ENCODE measurements at places on chromosomes 6 and 20.

GRCh38 chr6:31690231-31691077, 9.6 kb upstream of the LY6G5C start:
- no peak for DNase-seq

DNA sequence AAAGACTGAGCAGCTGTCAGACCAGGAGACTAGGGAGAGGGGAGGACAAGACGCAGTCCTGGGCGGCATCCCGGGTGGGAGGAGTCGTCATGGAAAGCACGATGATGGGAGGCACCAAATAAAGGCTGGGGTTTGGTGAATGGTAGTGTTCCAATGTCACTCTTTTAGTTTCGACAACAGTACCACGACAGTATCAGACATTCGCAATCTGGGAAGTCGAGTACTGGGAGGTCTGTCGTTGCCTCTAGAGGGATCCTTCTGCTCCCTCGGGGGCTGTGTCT, 32.1 kb downstream of the PSMG4 start:
- no peak for DNase-seq

DNA sequence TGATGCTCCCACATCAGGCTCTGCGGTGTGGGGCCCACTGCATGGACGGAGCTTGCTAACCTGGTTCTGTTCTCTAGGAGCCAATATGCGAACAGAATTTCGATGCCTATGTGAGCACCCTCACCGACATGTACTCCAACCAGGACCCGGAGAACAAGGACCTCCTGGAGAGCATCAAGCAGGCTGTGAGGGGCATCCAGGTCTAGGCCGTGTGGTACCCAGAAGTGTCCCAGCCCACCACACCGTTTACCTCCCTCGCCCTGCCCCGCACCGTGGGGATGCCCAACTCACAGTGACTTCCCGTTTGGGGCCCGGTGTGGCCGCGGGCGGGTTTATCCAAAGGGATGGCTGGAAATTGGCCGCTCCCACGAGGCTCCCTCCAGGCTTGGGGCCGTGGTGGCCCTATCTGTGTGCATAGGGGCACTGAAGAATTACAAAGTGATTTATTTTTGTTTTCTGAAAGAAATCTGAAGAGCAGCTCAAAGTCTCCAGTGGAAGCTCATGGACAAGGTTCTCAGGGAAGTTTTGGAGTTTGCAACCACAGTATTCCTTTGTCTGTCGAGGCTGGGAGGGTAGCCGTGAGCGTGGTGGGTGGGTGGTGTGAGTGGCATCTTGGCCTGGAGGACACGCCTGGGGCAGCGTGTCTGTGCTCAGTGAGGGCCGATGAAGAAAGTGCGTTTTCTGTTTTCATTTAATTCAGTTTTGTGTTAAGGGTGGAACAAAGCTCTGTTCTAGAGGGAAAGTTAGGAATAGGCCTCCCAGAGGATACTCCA, 15.1 kb upstream of the PCMTD2 start:
- no peak for DNase-seq

GRCh38 chr20:6637160-6637579, 130.3 kb upstream of the BMP2 start:
- DNase-seq, result no peak

- DNase-seq, result no peak
Observed at GRCh38 chr6:149895833-149896271, 2.1 kb downstream of the RAET1E start.

- DNase-seq, result no peak
Observed at GRCh38 chr6:154537511-154538325, 27.2 kb upstream of the CNKSR3 start.

DNA sequence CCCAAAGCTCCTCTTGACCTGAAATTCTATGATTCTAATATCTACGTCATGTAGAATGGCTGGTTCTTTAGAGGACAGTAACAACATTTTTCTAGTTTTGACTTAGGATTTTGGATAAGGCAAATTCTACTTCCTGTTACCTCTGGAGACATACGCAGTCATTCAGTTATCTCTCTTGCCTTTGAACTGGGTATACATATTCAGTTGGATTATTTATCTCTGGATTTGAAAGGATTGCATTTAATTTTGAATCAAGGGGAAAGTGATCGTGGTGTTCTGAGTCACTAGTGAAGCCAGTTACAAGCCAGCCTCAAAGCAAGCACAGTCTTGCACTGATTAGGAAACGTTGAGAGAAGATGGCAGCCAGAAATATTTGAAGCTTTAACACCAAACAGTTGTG, 35.3 kb upstream of the BCAS1 start:
- no peak for DNase-seq

DNA sequence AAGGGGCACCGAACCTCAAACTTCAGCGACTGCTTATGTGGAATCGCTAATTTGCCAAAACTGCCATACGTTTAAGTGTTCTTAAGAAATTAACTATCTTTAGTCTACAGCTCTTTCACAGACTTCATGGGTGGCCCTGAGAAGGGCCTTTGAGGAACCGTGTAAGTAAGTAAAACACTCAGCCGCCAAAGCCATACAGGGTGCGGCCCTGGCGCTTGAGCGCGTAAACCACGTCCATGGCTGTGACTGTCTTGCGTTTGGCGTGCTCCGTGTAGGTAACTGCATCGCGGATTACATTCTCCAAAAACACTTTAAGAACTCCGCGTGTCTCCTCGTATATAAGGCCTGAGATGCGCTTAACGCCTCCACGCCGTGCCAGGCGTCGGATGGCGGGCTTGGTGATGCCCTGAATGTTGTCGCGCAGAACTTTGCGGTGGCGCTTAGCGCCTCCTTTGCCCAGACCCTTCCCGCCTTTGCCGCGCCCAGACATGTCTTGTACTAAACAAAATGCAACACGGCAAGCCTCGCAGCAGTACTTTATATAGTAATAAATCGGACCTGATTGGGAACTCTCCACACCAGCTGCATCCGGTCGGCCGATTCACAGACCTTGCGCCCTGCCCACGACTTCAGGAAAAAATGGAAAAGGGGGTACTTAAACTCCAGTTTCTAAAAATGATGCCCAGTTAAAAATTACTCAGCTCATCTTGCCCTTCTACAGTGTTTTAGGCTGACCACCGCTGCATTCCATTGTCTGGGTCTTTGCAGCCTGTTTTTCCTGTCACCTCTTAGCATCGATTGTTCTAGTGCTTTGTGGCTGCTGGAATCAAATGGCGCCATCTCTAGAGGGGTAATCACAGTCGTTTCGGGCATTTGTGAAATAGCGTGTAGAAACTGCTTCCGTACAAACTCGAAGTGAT, 38.9 kb downstream of the OR2B2 start:
- peak; percentile 64 for DNase-seq

GRCh38 chr6:34414999-34415858, 10.6 kb downstream of the RPS10 start:
- DNase-seq, result peak; percentile 23

DNA sequence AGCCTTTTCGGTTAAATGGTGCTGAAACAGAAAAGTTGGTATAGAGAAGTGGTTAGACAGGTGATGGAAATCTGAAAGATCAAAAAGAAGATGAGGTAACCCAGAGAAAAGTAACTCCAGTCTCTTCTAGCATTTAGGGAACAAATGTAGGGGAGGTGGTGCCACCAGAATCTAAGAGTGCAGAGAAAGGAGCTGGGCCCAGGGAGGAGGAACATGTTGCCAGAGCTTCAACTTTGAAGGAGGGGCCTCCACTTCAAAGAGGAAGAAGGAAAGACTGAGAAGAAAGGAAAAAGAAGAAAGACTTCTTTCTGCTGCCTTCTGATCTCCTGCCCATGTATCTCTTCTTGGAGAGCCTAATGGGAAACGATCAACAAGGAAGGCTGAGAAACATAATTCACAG, 23.5 kb upstream of the ATRN start:
- no peak for DNase-seq

GRCh38 chr6:54920628-54921027, 74.1 kb downstream of the FAM83B start:
- no peak for DNase-seq

GRCh38 chr6:143245656-143246055, 185.0 kb downstream of the AIG1 start:
- DNase-seq, result no peak

DNA sequence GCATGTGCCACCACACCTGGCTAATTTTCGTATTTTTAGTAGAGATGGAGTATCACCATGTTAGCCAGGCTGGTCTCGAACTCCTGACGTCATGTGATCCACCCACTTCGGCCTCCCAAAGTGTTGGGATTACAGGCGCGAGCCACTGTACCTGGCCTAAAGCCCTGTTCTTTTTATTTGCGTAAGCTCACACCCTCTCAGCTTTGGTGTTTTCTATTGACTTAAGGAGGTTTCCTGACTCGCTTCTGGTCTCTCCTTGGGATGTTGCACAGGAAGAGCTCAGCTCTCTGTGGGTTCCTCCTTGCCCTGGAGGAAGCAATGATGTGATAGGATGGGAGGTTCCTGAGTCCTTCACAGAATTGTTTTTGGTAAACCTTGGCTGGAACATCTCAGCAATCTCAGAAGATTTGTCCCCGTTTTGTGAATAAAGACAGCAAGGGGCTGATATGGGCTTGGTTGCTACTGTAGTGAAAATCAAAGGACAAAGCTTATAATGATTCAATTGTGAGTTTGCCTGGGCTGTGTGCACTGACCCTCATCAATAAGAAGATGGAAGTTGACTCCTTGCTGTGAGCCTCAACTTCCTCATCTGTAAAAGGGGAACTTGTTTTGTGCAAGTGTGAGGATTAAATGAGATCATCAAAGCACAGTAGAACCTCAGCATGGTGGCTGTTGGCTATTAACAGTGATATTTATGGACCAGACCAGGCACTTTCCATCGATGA, 27.0 kb downstream of the TOX2 start:
- no peak for DNase-seq

GRCh38 chr20:41631826-41632225, 13.6 kb upstream of the CHD6 start:
- DNase-seq, result no peak

GRCh38 chr6:43170417-43170930, 595 bp upstream of the SRF start:
- no peak for DNase-seq

GRCh38 chr6:129014302-129014701, 131.4 kb downstream of the LAMA2 start:
- DNase-seq, result no peak

- DNase-seq, result no peak
Observed at GRCh38 chr6:139539852-139540251, 165.4 kb upstream of the CITED2 start.

- DNase-seq, result no peak
Observed at GRCh38 chr20:22805219-22805618, 220.8 kb upstream of the FOXA2 start.

GRCh38 chr6:117264369-117264691, 1.0 kb upstream of the VGLL2 start:
- DNase-seq, result no peak

DNA sequence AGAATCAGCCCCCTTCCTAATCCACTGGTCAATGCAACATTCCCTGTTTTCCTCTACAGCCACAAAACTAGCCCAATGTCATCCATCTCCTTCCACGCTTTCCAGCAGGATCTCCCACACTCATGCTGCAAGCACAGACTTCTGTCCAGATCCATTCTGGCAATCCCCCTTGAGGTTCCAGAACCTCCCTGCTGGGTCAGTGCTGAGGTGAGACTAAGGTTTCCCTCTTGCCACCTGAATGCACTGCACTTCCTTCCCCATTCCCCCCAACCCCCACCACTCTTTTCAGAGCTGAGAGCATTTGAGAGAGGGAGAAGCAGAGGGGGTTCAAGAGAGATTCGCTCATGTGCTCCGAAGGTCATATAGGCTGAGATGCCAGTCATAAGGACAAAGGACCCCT, 43.9 kb downstream of the EBF4 start:
- no peak for DNase-seq

- DNase-seq, result no peak
Observed at GRCh38 chr6:39280247-39280731, 33.9 kb downstream of the KCNK17 start.

- no peak for DNase-seq
Observed at GRCh38 chr6:7554533-7555275, 13.2 kb downstream of the DSP start.

DNA sequence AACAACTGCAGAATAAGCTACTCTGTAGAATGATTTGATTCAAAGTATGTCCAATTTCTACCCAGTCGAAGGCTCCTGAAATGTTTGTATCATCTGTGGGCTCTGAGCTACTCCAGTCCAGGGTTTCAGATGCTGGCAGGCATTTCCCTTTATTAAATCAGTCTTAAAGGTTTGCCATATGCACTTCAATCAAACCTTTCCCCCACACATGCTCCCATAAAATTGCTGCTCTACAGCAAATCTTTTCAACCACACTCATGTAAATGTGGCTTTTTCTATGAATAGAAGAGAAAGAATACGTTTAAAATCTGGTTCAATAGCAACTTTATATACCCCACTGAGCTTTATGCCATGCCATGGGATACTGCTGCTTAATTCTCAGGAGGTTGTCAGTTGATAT, 242.4 kb upstream of the MAP3K7 start:
- DNase-seq, result no peak

DNA sequence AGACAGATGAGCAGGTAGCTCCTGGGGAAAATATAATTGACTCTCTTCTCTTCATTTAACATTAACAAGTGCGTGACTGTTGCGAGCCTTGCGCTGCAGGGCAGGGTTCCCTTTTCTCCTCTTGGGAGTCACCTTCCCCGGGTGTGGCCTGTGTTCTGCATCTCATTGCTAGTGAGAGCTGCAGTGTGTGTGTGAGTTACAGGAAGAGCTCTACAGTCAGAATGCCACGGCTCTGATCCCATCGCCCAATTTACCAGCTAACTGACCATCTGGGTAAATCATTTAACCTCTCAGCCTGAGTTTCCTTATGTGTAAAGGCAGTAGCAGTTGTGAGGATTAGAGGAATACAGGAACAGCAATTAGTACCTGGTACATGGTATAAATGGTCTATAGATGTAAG, 106.8 kb upstream of the NUP153 start:
- no peak for DNase-seq

Measured in T-helper 1 cell (primary cell).